ENCODE measurements at places on chromosomes 3 and 15. TPM values are rescaled to one million over a fixed set of nuclear protein-coding genes. Genes with fewer than 3 reads are reported as not detected.

The RETNLB gene
- total RNA-seq, result not detected

The TMEM212 gene
- total RNA-seq, result not detected

GRCh38 chr3:2156244-2156847 lies 57.7 kb downstream of the CNTN4 start:
- no peak for DNase-seq

DNA sequence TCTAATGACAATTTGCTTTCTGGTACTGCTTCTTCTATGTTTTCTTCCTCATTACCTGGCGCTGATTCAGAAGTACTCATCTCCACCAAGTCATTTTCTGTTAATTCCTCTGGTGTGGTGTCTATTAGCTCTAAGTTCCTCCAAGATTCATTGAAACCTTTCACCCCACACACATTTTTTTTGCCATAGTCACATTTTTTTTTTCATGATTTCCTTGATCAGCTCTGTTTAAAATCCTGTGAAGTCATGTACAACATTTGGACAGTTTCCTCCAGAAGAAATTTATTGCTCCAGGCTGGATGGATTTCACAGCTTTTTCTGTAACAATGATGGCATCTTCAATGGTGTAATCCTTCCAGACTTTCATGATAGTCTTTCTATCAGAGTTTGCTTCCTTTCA lies 243.2 kb upstream of the VEPH1 start:
- DNase-seq, result no peak

DNA sequence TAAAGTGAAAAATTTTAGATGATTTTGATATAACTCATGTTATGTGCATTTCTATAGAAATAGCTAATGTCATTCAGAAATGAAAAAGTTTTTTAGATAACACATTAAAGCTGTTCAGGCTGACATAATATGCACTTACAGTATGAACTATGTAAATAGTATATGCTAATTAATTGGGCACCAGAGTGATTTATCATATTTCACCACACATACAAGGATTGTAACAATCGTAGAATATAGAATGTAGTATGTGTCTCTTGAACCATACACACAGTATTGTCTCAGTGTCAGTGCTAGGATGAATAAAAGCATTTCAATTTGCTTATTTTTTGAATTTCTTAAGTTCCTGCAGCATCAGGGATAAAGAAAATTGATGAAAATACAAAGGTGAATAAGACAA lies 710.0 kb downstream of the OTOL1 start:
- DNase-seq, result no peak

Measured in sciatic nerve (tissue), 2 donors.